CD8-positive, alpha-beta T cell (primary cell): ENCODE measurements at places on chromosomes 2 and 18.

- no peak for DNase-seq
These were observed 156.1 kb downstream of the CDH20 start for GRCh38 chr18:61489334-61489733.

DNA sequence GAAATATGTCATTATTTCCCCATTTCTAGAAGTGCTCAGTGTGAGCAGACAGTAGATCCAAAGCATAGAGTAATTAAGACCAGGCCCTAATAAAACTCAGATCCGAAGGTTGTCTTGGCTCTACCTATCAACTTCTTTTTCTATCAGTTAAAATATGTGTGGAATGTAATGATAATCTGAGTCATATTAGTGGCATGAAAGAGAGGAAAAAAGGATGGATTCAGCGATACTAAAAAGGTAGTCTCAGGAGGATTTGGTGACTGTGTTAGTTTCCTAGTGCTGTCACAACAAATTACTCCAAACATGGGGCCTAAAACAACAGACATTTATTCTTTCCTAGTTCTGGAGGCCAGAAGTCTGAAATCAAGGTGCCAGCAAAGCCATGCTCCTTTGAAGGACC is 103.7 kb upstream of the NABP1 start:
- no peak for DNase-seq

GRCh38 chr2:186884587-186884986 is 35.6 kb upstream of the ZSWIM2 start:
- no peak for DNase-seq

GRCh38 chr18:65671621-65672415 is 79.0 kb upstream of the CDH7 start:
- DNase-seq, result no peak

DNA sequence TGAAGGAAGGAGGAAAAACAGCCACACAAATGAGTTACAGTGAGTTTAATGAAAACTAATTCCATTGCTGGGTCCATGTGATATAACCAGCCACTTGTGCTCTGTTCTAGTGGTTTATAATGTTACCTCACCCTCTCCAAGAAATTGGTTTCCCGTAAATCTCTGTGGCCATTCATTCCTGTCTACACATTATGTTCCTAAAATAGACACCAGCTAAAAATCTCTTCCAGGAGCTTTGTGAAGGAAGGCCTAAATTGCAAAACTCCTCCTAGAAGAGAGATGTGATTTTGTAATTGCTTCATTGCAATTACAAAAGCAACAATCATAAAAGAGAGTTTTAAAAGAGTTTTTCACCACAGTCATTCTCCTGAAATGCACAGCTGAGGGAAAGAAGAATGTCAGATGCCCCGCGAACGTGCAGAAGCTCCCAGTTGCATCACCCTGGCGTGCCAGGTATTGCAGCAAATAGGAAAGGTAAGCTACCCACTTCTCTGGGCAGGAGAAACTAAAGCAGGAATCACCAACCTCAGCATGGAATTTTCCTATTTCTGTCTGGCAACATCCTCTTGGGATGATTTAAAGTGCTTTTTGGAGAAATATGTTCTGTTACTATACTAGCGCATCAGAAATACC is 1.7 kb downstream of the SCN1A start:
- DNase-seq, result no peak

GRCh38 chr18:5253910-5254309 is 41.6 kb downstream of the ZBTB14 start:
- no peak for DNase-seq

GRCh38 chr2:189624648-189625355 is 36.5 kb upstream of the ASNSD1 start:
- DNase-seq, result no peak

DNA sequence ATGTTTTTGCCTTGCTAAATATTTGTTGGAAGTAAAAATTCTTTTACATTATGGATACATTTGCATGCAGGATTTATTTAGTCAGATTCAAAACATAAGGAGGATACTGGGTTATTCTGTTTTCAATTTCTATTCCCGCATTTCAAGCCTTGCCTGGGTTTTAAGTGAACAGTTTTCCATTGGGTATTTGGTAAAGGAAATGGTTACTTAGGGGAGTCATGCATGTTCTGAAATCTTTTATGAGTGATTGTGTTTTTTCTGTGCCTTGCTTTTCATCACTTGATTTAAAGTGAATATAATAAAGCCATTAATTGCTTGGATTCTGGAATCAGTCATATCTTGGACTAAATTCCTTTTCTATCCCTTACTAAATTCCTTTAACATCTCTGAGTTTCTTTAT is 12.0 kb upstream of the SP9 start:
- no peak for DNase-seq

DNA sequence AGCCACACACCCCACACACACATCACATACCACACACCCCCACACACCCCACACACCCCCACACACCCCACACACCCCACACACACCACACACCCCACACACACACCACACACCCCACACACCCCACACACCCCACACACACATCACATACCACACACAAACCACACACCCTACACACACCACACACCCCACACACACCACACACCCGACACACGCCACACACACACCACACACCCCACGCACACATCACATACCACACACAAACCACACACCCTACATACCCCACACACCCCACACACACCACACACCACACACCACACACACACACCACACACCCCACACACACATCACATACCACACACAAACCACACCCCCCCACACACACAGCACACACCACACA is 22.4 kb downstream of the TWIST2 start:
- DNase-seq, result no peak

- no peak for DNase-seq
These were observed 443.1 kb downstream of the CCDC85A start for GRCh38 chr2:56626927-56627326.

DNA sequence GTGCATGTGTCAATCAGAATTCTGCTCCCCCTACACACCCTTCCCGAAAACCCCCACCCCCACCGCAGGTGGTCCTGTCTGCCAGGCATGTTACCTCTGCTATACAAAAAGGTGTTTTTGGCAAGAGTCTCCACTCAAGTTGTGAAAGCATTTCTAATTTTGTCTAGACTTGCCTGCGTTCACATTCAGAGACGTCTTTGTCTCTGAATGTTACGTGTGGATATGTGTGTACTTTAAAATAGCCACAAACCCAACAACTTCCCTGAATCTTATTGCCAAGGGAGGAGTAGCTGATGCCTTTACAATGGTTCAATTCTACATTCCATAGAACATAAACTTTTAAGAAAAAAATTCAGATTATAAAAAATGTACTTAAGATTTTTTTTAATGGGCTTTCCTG is 66.6 kb downstream of the ITGA4 start:
- no peak for DNase-seq

DNA sequence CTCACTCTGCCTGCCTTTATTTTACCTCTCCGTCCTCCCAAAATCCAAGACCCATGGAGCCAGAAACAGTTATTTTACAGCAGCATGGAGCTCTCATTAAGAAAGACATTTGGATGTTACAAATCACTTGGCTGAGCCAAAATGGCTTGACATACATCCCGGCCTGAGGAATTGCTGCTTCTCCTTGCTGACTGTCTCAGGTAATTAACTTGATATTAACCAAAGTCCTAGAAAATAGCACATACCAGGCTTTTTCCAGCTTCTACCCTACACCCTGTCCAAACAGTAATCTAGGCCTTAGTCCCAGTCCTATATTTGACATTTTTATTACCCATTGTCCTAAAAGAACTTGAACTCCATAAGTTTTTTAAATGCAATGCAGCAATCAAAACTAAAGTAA is 205.0 kb downstream of the TMX3 start:
- no peak for DNase-seq

- no peak for DNase-seq
These were observed 103.1 kb downstream of the SH3BP4 start for GRCh38 chr2:235054919-235055318.

DNA sequence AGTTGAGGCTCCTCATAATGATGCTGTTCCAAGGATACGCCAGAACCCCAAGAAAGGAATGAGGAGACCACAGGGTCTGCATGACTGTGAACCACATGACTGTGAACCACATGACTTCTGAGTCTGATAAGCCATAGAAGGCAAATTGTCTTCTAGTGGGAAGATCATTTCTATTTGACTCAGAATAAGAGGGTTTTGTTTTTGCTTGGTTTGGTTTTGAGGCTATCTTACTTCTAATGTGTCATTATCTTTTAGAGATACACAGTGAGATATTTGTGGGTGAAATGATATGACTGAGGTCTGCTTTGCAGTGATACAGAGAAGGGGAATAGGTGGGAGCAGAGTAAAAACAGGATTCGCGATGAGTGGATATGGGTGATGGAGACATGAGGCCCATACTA is 28.9 kb upstream of the BCL2L11 start:
- no peak for DNase-seq

GRCh38 chr2:126655500-126656430 is at the start of gene GYPC:
Gene GYPC, plus strand, starts transcription at chr2:126656158. Its CDS starts 106 bp downstream, at chr2:126656264.
- peak; percentile 68 for DNase-seq

DNA sequence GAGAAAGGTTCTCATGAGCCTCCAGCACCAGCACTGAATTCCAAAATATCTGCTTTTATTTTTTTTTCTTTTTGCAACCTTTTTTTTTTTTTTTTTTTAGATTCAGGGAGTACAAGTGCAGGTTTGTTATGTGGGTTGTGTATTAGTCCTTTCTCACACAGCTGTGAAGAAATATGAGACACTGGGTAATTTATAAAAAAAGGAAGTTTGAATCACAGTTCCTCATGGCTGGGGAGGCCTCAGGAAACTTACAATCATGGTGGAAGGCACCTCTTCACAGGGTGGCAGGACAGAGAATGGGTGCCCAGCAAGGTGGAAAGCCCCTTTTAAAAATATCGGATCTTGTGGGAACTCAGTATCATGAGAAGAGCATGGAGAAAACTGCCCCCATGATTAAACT is 7.9 kb upstream of the TMX3 start:
- no peak for DNase-seq

- DNase-seq, result no peak
These were observed 71.7 kb upstream of the WDR75 start for GRCh38 chr2:189369566-189369965.

DNA sequence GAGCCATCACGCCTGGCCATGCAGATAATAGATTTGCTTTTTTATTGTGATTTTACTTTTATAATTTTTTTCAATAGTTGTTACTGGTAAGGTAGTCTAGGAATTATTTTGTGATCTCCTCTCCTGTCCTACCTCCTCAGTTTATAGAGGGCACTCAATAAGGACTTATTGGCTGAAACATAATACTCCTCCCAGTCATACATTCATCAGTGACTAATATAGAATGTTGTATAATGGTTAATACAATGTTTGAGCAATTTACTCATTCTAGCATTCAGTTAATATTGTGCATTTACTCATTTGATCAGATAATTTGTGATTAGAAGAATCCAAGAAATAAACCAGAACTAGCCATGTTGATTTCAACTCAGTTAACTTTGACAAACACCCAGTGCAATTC is 25.8 kb upstream of the PPP3R1 start:
- no peak for DNase-seq

GRCh38 chr2:103462712-103463111 is 700.9 kb downstream of the TMEM182 start:
- DNase-seq, result no peak

DNA sequence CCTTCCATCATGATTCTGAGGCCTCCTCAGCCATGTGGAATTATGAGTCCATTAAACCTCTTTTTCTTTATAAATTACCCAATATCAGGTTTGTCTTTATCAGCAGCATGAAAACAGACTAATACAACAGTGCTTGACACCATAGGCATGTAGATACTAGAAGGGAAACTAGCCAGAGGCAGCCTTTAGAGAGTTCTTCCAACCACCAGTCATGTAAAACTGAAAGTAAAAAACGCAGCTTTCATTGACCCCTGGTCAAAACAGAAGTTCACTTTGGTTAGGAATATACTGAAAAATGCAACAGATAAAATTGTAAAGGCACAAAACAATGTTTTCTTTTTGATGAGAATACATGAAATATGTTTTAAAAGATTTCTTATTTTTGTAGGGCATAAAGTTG is 122.8 kb upstream of the L3MBTL4 start:
- no peak for DNase-seq

GRCh38 chr2:58376592-58376991 is 135.5 kb upstream of the FANCL start:
- no peak for DNase-seq

GRCh38 chr2:176001281-176001915 is 669 bp downstream of the LNPK start:
- DNase-seq, result no peak

GRCh38 chr18:63801343-63801742 is 26.1 kb downstream of the SERPINB7 start:
- no peak for DNase-seq

DNA sequence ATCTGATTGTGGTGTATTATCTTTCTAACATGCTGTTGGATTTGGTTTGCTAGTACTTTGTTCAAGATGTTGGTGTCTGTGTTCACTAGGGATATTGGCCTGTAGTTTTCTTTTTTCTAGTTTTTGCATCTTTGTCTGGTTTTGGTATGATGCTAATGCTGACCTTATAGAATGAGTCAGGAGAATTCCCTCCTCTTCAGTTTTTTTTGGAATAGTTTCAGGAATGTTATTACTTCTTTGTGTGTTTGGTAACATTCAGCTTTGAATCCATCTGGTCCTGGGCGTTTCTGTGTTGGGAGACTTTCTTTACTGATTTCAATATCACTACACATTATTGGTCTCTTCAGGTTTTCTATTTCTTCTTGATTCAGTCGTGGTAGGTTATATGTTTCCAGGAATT is 124.2 kb upstream of the EPB41L5 start:
- DNase-seq, result no peak
